ENCODE measurements at places on chromosomes 5 and 9.

DNA sequence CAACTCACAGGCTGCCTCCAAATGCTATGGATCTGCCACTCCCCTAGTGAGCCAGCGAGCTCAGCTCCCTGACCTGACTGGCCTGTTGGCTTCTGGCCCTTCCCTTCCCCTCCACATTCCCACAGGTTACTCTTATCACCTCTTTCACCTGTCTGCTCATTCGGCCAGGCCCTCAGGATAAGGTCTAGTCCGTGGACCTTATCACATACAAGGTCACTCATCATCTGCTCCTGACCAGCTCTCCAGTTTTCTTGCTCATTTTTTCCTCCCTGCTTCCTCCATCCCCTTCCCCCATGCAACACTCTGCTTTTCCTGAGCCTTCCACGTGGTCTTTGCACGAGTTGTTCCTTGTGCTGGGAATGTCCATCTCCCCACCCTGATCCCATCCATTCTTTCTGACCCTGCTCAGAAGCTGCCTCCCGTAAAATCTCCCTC, 25.9 kb upstream of the NDST1 start:
- no peak for DNase-seq

DNA sequence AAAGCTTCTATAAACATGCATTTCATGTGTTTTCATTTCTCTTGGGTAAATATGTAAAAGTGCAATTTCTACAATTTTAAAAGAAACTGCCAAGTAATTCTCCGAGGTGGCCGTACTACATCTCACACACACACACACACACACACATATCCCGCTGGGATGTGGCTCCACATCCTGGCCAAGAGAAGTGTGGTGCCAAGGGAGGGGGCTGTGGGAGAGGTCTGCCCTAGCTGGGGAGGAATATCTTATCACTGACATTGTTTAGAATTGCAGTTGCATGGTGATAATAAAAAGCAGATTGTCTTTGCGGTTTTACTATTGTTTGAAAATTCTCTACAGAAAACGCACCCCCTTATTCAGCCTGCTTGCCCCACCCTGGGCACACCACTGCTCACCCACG, 558.4 kb downstream of the BNC2 start:
- no peak for DNase-seq

- DNase-seq, result no peak
These were observed 122.3 kb upstream of the RAI14 start for GRCh38 chr5:34533582-34534522.

DNA sequence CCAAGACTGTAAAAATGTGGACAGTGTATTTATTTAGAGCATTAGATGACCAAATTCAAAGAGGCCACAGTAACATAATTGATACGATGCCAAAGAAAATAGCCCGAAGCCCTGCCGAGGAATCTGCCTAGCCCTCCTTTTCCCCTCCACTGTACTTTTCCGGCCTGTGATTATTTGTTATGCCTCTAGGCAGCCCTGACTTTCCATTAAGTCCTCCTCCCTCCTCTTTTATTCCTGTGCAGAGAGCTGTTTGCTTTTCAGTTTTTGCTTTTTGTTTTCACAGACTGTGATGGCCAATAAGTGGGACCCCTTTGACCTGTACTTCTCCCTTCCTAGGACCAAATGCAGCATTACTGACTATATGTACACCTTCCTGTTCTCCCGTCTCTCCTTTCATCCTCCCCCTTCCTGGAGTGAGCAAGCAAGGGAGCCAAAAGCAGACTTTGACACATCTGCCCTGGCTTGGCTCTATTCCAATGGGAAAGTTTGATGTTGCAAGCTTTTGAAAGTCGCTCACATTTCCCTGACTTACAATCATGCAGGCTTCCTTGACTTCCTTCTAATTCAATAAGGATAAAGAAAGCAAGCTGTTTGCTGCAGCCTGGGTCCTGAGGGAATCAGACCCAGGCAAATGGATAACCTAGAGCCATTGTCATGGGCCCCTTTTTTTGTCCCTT, 76.1 kb downstream of the NREP start:
- no peak for DNase-seq

DNA sequence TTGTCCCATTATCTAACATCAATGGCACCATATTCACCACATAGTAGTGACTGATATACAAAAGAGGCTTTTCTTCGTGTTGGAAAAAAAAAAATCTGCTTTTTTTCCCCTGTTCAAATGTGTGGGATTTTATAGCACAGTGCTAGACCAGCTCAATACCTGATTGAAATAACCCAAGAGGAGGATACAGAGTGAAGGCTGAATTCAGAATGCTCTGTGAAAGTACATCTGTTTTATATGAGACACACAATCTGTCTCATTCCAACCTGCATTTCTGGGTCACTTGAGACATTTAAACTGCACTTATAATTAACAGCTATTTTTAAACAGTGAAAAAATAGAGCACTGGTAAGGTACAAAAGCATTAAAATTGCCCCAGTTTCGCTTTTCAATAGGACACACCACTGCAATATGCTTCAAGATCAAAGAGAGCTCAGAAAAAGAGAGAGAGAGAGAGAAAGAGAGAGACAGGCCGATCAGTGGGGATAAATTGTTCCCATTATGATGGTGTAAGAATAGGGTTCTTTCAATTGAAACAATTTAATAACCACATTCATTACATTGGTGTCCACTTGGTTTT, 179.3 kb downstream of the NR2F1-AS1 start:
- DNase-seq, result no peak

- DNase-seq, result no peak
These were observed 11.1 kb downstream of the TRIM14 start for GRCh38 chr9:98107926-98108325.

DNA sequence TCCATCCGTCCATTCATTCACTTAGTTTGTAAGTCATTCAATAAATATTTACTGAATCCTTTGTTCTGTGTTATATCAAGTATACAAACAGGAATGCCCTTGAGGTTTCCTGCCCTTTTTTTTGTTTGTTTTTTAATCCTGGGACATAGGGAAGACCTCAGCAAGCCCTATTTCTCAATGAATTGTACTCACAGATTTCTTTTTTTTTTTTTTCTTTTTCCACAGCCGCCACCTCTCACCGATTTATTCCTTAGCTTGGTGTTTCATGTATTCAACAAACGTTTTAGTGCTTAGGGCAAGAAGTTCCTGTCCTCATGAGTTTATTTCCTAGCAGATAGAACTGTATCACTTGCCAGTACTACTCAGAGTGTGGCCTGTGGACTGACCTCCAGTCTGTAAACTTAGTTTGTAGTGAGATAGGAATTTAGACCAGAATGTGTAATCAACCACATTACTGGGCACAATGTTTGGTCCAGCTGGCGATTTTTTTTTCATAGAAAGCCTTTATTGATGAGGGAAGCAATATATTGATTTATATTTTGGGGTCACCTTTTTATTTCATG, 35.4 kb upstream of the C5orf47 start:
- no peak for DNase-seq

DNA sequence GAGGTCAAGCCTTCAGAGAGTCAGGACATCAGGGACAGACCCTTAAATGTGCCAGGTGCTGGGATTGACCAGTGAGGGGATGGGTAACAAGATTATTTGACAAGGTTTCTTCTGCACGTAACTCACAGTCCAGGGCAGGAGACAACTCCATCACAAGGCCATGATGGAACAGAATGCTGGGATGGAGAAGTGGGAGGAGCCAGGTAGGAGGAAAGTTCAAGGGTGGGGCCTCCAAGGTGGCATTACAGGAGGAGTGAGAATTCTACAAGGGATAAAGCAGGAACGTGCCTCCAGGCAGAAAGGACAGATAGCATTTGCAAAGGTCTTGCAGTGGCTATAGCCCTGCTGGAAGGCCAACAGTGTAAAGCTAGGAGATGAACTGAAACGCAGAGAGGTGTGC, 102.2 kb downstream of the FGF18 start:
- no peak for DNase-seq

GRCh38 chr5:150066901-150067396, 19.4 kb downstream of the CSF1R start:
- no peak for DNase-seq

DNA sequence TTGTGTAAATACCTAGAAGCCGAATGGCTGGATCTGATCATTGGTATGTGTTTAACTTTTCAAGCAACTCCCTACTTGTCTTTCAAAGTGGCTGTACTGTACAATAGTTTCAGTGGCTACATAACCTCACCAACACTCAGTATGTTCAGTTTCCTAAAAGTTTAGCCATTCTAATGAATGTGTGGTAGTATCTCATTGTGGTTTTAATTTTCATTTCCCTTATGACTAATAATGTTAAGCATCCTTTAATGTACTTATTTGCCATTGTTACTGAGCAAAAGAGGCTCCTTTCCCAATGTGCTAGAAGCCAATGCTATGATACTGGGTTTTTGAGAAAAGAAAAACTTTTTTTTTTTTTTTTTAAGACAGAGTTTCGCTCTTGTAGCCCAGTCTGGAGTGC, 27.8 kb upstream of the ALDOB start:
- DNase-seq, result no peak

- DNase-seq, result no peak
These were observed 5.8 kb upstream of the SNAPC3 start for GRCh38 chr9:15416880-15417279.

DNA sequence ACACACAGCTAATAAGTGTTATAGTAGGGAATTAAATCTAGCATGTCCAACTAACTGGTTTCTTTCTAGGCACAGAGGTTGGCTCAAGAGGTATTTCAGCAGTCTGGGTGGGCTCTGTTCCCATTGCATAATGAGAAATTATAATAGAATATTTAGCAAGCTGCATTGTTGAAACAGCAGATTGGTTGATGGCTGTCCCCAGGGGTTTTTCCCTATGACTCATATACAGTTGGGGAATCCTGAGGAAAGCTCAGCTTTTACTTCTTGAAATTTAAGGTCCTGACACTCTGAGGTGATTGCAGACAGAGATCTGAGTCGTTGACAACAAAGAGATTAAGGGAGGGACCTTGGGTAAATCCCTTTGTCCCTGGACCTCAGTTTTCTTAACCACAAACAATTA, 38.3 kb upstream of the TNFSF8 start:
- no peak for DNase-seq

DNA sequence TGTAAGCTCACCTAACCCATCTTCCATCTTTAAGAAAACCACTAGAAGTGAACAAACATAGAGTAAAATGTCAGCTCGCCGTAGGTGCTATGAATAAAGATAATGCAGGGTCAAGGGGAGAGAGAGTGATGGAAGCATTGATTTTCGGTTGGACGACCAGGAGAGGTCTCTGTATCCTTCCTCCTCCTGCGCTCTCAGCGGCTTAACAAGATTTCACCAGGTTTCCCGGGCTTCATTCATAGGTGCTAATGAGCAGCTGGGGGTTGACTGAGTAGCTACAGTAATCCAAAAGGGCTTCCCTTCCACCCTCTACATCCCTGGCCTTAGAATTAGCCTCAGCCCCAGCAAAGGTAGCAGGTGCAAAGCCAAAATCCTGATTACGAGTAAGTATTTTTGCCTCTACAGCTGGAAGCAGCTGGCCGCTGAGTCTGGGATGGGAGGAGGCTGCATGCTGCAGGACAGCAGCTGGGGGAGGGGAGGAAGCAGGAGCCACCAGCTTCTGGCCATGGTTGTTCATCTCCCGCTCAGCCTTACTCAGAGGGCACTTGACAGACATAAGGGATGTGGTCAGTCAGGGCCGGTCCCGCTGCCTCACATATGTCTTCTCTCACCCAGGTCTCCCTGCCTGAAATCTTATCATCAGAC, 112.0 kb upstream of the IL12B start:
- no peak for DNase-seq

DNA sequence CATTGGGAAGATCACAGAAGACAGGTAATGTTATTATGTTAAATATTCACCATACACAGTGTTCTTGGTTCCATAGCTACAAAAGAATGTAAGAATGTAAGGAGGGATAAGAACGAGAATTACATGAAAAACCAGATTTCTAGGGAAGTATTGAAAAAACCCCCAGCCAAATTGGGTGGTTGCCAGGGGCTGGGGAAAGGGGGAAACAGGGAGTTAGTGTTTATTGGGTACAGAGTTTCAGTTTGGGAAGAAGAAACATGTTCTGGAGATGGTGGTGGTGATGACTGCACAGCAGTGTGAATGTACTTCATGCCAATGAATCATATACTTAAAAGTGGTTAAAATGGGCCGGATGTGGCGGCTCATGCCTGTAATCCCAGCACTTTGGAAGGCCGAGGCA, 40.3 kb downstream of the GLRX start:
- no peak for DNase-seq

DNA sequence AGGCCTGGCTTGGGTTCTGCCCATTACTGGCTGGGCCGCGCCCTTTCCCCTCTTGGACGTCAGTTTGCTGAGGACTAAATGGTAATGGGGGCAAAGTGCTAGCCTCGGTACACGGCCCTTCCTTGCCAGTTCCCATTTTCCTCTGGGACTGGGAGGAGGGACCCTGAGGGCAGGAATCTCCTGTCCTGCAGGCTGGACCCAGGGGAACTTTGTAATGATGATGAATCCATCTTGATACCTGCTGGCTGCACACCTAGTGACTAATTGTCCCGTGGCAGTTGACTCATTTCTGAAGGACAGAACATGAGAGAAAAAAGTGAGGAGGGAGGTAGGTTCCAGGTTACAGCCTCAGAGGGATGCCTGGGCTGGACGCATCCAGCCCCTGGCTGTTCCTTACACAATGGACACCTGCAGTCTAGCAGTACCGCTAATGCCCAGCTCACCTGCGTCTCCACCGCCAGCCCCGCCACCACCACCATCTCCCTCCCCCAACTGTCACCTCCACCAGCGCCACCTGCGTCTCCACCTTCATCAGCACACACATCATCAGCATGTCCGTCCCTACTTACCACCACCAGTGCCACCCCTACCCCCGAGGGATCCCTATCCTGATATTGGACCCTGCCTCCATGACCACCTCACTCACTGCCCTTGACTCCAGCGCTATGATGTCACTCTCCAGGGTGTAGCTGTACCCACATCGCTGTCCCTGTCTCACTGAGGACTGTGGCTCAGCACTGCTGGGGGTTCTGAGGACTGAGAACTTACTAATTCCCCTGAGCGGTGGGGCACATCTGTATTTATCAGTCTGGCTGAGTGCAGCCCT, 4.3 kb downstream of the CDHR2 start:
- no peak for DNase-seq

DNA sequence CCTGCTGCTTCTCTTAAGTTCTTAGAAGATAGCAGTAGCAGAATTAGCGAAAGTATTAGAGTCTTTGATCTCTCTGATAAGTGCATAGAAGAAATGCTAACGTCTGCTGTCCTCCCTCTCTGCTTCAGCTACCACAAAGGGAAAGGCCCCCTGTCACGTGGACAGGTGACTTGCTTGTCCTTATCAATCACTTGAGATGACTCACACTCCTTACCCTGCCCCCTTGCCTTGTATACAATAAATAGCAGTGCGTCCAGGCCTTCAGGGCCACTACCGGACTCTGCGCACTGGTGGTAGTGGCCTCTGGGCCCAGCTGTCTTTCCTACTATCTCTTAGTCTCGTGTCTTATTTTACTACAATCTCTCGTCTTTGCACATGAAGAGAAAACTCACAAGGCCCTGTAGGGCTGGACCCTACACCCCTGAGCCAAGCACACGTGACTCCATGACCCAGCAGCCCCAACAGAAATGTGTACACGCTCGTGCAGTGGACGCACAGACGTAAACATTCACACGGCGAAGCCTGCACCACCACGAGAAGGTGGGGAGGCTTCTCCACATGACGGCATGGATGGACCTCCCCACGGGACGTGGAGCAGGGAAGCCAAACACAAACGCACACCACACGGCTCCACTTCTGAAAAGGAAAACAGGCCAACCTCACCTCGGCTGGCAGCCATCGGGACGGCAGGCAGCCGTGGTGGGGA, 38.3 kb downstream of the PNPLA7 start:
- no peak for DNase-seq

Measured in activated T-cell treated with anti-CD3 and anti-CD28 coated beads for 48 hours (primary cell).